ENCODE measurements at places on chromosomes 13 and 19. TPM values are rescaled to one million over a fixed set of nuclear protein-coding genes. Genes with fewer than 3 reads are reported as not detected.

FBXO27 gene
- polyA plus RNA-seq = 2.6 TPM

DHDH gene
- 1.0 TPM for polyA plus RNA-seq

CD209 gene
- polyA plus RNA-seq = 0.19 TPM

ZNF813 gene
- 0.68 TPM for polyA plus RNA-seq

MBD3L2B gene
- not detected for polyA plus RNA-seq

ZNF226 gene
- 5.7 TPM for polyA plus RNA-seq

PRR19 gene
- polyA plus RNA-seq = 0.99 TPM

SOX1 gene
- not detected for polyA plus RNA-seq

ZNF98 gene
- polyA plus RNA-seq = 4.1 TPM
